ENCODE measurements at places on chromosomes 5 and 9.

GRCh38 chr5:27315363-27316270, 277.2 kb upstream of the CDH9 start:
- peak; percentile 65 for DNase-seq

DNA sequence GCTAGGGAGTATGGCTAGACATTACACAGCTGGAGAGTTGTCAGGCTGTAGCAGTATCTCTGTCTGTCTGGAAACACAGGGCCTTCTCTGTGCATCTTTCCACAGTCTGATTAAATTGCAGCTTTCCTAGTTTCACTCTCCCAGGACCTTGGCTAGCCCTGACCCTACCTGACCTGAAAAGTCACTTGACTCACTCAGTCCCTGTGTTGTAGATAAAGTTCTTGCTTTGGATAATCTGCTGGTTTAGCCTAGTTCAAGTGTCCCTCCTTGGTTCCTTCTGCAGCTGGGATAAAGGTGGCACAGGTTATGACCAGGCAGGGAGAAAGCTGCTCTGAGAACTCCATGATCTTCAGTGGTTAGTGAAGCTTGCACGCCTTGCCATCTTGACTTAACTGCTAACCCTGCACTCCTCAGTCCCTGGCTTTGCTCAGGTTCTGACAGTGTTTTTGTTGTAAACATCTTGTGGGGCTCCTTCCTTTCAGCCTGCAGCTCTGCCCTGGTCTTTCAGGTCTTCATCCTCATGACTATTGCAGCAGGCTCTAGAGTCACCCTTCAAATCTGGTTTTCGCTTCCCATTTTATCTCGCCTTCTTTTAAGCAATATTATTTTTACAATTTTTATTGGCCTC, 101.0 kb downstream of the PIP5K1B start:
- no peak for DNase-seq

DNA sequence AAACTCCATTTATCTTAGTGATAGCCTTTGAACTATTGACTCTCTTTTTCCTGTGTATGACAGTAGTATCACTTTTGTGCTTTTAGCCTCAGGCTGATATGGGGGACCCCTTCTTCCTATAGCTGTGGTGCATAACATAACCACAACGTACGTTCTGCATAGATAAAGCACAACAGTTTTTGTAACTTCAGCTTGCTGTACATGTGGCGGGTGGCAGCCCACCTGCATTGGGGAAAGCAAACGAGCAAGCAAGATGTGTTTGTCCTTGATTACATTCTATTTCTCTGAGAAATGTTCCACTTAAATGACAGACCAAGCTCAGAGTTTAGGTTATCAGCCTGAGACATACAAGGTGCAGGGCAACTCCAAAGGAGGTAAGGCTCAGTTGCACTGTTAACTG, 309.4 kb downstream of the KDM4C start:
- no peak for DNase-seq

- no peak for DNase-seq
These were observed 982.2 kb downstream of the TLE1 start for GRCh38 chr9:80707120-80707519.

GRCh38 chr9:14399756-14400657, 86.1 kb upstream of the NFIB start:
- no peak for DNase-seq

All from HS-27A (cell line).